ENCODE measurements at places on chromosomes 7 and 10.

GRCh38 chr10:15558136-15558535 lies 161.6 kb downstream of the ITGA8 start:
- no peak for DNase-seq

GRCh38 chr10:24448351-24448999 lies 239.5 kb downstream of the KIAA1217 start:
- DNase-seq = no peak

DNA sequence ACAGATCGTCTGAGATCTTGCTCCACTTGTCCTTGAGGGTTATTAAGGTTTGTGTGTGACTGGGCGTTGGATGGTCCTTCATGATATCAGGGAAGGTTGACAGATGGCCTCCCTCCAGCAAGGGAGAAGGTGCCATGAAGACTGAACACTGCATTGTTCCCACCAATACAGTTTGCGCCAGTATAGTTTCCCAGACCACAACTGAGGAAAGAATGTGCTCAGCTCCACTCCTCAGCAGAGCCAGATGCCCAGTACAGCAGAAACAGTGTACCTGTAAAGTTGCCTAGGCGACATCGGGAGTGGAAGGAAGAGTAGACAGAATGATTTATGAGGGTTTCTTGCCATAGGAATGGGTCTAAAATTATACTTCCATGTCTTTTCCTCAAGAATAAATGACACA lies 137.5 kb downstream of the ST7 start:
- DNase-seq = no peak

GRCh38 chr10:59872892-59873463 lies 33.4 kb downstream of the CCDC6 start:
- DNase-seq = peak; percentile 17

DNA sequence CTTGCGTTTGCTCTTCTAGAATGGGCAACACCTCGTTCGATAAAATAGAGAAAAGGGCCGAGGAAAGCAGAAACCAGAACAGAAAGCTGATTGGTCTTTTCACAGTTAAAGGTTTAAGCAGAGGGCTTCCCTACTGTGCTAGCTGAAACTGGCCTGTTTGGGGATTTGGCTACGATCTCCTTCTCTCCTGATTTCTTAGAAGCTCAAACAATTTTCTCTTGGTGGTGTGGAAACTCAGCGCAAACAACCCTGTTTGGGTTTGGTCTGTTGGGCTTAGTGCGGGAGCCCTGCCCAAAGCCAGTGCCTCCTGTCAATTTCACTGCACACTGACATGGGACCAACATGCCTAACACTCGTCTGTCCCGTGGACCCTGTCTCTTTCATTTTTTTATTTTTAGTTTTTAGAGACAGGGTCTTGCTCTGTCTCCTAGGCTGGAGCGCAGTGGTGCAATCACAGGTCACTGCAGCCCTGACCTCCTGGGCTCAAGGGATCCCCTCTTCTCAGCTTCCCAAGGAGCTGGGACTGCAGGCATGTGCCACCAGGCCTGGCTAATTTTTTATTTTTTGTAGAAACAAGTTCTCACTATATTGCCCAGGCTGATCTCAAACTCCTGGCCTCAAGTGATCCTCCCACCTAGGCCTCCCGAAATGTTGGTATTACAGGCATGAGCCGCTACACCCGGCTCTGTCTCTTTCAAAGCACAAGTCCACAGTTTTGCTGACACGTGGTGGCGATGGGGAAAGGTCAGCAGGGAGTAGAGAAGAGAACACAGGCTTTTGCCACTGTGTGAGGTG lies 16.5 kb upstream of the BNIP3 start:
- DNase-seq = no peak

- no peak for DNase-seq
Observed at GRCh38 chr7:29424295-29424983, 139.2 kb upstream of the PRR15 start.

- peak; percentile 5 for DNase-seq
Observed at GRCh38 chr7:28686418-28686800, 271.7 kb downstream of the TRIL start.

DNA sequence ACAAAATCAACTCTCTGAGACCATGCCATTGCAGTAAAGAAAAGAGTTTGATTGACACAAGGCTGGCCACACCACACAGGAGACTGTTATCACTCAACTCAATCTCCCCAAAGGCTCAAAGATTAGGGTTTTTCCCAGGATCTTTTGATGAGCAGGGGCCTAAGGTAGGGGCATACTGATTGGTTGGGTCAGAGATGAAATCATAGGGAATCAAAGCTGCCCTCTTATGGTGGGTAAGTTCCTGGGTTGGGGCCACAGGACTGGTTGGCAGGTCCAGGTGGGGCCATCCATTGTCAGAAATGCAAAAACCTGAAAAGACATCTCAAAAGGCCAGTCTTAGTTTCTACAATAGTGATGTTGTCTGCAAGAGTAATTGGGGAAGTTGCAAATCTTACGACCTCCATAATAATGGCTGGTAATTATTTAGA lies 91.6 kb downstream of the AKR1D1 start:
- DNase-seq = no peak

- no peak for DNase-seq
Observed at GRCh38 chr10:50991456-50992355, 82.6 kb upstream of the PRKG1 start.

DNA sequence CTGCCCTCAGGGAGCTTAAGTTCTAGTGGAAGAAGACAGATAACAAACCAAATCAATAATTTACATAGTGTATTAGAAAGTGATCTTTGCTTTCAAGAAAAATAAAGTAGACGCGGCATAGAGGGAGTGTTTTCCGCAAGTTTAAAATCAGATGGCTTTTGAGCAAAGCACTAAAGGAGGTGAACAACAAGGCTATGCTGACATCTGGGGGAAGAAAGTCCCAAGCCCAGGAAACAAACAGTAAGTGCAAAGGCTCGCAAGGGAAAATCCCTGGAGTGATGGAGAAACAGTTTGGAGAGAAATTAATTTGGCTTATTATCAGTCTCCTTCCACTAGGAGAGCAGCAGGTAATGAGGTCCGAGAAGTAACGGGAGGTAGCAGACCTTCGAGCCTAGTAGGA lies 1.9 kb upstream of the CNNM2 start:
- no peak for DNase-seq

- no peak for DNase-seq
Observed at GRCh38 chr10:70212879-70213278, 20.4 kb downstream of the PPA1 start.
